ENCODE measurements at places on chromosomes 5 and 9.
A peak's percentile ranks its signal among the peaks of the same experiment; 100 is the strongest.

- DNase-seq = no peak
Observed at GRCh38 chr9:6113312-6113711, 97.9 kb upstream of the RANBP6 start.

- DNase-seq = no peak
Observed at GRCh38 chr5:97037819-97038218, 101.9 kb downstream of the LNPEP start.

GRCh38 chr5:65674749-65675148 lies 47.2 kb downstream of the SGTB start:
- DNase-seq = no peak

DNA sequence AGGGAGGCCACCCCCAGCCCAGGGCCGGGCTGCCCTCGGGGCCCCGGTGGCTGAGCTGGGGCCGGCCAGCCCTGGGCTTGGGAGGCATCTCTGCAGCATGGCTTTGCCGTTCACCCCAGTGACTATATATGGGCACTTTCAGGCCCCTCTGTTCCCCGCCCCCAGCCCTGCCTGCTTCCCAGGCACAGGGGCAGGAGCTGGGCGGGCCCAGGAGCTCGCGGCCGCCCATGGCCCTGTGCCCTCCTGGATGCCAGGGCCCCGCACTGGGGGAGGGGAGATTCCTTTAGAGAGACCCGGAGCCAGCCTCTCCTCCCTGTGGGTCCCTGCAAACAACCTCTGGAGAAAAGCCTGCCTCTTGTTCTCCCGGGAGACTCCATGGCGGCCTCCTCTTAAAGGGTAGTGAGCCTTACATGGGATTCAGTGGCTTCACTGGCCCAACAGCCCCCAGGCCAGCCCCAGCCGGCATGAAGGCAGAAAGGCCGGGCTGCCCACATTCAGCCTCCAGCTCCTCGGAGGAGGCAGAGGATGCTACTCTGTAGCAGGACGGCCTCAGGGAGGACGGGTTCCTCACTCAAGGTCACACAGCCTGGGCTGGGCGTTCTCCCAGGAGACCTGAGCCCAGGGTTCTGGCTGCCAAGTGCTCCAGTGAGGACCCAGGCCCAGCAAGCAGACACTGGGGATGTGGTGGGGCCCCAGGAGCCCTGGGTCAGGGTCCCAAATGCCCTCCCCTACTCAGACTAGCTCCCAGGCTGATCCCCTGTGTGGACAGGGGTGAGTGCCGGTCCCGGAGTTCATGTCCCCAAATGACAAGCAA lies 4.1 kb downstream of the NACC2 start:
- peak; percentile 66 for DNase-seq

- no peak for DNase-seq
Observed at GRCh38 chr5:71586052-71586940, 844 bp upstream of the MCCC2 start.

GRCh38 chr9:78074385-78075291 lies 43.0 kb upstream of the GNAQ start:
- DNase-seq = peak; percentile 27

GRCh38 chr9:76269789-76270188 lies 124.4 kb downstream of the RFK start:
- no peak for DNase-seq

DNA sequence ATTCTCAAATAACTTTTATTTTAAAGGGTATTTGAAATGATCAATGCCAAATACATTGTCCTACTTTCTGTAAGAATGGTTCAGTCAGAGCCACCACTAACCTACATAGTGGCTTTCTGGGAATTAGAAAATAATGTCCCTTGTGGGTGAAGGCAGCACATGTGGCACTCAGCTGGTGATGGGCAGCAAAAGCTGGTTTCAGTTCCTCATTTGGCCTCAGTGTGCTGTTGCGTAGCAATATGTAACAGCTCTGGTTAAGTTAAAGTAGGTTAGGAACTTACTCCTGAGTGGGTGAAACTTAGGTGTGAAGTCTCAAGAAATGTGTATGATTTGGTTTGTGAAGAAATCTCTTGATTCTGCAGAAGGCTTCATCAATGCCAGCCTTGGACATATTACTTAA lies 99.6 kb upstream of the SPEF2 start:
- peak; percentile 68 for DNase-seq

DNA sequence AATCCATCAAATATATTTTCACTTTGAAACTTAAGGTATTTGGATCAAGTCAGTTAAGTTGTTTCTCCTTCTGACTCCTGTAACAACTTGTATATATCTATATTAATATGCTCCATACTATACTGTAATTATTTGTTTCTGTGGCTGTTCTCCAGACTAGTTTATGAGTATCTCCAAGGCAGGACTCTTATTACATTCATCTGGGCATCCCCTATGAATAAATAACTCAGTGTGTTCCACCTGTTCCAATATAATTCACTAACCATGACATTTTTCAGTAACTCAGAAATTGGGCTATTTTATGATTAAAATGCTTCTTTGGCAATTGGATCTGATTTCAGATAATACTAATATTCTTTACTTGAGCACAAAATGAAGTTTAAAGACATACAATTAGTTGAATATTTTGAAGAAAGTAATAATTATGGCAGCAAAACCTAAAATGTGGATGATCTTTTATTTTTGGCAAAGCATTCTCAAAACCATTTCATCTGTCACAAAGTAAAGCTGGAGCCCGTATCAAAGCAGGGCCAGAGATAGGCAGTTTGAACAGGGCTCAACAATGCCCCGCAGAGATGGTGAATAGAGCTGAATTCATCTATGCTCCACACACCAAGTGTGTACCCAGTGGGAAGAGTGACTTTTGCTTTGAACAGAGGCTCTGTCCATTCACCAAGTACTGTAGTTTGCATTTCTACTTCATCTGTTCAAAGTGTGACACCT lies 314.3 kb downstream of the PDE4D start:
- no peak for DNase-seq
